ENCODE measurements at places on chromosomes 13 and 19. TPM values are rescaled to one million over a fixed set of nuclear protein-coding genes. Genes with fewer than 3 reads are reported as not detected.

EFNB2 gene
- total RNA-seq, result 2.7 TPM

GJB2 gene
- not detected for total RNA-seq

OLFM4 gene
- not detected for total RNA-seq

C19orf73 gene
- total RNA-seq, result 0.74 TPM

ZNF285 gene
- 0.31 TPM for total RNA-seq

RASIP1 gene
- total RNA-seq, result 2.8 TPM

ARGLU1 gene
- total RNA-seq, result 83.7 TPM

PSG7 gene
- 31.0 TPM for total RNA-seq

ACER1 gene
- not detected for total RNA-seq

ZNF723 gene
- total RNA-seq, result not detected

UBAC2 gene
- 96.0 TPM for total RNA-seq

MEGF8 gene
- total RNA-seq, result 27.5 TPM

PLPPR3 gene
- total RNA-seq, result 54.5 TPM

MEIOSIN gene
- not detected for total RNA-seq

HIPK4 gene
- not detected for total RNA-seq

DNA sequence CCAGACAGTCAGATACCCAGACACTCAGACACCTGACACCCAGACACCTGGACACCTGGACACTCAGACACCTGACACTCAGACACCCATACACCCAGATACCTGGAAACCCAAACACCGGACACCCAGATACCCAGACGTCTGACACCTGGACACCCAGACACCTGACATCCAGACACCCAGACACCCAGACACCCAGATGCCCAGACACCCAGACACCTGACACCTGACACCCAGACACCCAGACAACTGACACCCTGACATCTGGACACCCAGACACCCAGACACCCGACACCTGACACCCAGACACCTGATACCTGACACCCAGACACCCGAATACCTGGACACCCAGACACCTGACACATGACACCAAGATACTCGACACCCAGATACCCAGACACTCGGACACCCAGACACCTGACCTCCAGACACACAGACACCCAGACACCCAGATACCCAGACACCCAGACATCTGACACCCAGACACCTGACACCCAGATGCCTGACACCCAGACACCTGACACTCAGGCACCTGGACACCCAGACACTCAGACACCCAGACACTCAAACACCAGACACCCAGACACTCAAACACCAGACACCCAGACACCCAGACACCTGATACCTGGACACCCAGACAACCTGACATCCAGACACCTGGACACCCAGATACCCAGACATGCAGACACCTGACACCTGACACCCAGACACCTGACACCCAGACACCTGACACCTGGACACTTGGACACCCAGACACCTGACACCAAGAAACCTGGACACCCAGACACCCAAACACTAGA, 19.1 kb downstream of the C19orf12 start:
- DNase-seq, result no peak

GRCh38 chr13:19591864-19592263, 30.5 kb upstream of the TPTE2 start:
- no peak for DNase-seq

GRCh38 chr19:36150586-36150985, 1.7 kb downstream of the COX7A1 start:
- no peak for DNase-seq

- no peak for DNase-seq
These were observed 27.2 kb downstream of the FOXO1 start for GRCh38 chr13:40639221-40639681.

- DNase-seq, result peak; percentile 81
These were observed 475 bp downstream of the KLF12 start for GRCh38 chr13:74133657-74134201.

GRCh38 chr13:104773775-104774174, 1707.6 kb upstream of the SLC10A2 start:
- DNase-seq, result peak; percentile 48

DNA sequence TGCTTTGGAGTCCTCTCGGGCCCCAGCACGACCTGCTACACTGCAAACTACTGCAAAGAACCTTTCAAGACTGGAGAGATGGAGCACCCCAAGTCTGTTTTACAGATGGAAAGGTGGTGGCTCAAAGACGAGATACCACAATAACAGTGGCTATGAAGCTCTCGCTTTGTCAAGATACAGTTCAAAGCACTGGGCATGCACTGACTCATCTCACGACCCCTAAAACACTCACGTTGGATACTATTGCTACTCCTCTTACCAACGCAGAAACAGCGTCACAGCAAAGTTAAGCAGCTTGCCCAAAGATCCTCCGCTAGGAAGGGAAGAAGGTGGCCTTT, 24.0 kb upstream of the LAIR1 start:
- DNase-seq, result no peak

DNA sequence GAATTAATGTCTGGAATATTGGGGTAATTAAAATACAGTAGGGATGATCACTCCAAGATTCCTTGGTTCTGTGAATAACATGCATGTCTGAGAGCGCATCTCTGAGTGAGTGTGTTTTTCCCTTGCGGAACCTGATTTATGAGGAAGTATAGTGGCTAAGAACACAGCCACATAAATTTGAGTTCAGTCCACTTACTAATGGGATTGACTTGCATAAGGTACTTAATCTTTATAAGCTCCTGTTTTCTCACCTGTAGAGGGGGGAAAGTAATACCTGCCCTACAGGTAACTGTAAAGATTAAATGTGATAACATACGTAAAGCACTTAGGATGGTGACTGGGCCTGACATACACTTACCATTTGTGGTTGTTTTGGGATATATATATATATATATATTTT, 60.8 kb downstream of the KLF5 start:
- DNase-seq, result no peak

DNA sequence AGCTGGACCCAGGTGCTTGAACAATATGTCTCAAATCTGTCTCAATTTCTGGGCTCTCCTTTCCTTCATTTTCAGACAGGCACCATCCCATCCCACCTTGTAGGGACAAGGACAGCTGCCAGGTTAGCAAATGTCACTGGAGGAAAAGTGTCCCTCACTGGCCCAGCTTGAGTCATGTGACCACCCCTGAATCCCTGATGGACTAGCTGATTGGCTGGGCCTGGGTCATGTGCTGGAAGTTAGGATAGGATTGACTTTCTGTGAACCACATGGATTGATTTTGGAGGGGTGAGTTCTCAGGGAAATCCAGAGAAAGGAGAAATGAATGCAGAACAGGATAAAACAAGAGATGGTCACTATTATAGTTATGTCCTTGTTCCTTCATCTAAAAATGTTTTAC, 28.2 kb upstream of the FXYD3 start:
- DNase-seq, result no peak

- DNase-seq, result no peak
These were observed 68.2 kb downstream of the RASL11A start for GRCh38 chr13:27338816-27339215.

GRCh38 chr13:24152292-24153214, 8.0 kb upstream of the SPATA13 start:
- no peak for DNase-seq

- DNase-seq, result no peak
These were observed 37.4 kb upstream of the MTIF3 start for GRCh38 chr13:27487776-27488175.

GRCh38 chr19:51750400-51751094, 1.1 kb downstream of the FPR1 start:
- DNase-seq, result no peak

DNA sequence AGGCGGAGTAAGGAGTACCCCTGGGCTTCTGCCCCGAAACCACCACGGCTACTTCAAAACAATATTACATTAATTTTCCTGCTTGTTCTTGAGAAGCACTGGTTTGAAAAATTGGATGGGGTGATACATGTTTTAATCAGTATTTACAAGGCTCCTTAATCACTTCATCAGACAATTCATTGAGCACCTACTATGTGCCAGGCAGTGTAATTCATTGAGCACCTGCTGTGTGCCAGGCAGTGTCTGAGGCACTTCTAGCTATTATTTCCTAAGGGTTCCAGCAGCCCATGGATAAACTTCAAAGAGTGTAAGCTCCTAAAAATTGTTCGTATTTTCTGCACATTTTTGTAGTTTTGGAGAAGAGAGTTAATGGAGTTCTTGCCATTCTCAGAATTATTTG, 1.6 kb upstream of the GAS6 start:
- no peak for DNase-seq

DNA sequence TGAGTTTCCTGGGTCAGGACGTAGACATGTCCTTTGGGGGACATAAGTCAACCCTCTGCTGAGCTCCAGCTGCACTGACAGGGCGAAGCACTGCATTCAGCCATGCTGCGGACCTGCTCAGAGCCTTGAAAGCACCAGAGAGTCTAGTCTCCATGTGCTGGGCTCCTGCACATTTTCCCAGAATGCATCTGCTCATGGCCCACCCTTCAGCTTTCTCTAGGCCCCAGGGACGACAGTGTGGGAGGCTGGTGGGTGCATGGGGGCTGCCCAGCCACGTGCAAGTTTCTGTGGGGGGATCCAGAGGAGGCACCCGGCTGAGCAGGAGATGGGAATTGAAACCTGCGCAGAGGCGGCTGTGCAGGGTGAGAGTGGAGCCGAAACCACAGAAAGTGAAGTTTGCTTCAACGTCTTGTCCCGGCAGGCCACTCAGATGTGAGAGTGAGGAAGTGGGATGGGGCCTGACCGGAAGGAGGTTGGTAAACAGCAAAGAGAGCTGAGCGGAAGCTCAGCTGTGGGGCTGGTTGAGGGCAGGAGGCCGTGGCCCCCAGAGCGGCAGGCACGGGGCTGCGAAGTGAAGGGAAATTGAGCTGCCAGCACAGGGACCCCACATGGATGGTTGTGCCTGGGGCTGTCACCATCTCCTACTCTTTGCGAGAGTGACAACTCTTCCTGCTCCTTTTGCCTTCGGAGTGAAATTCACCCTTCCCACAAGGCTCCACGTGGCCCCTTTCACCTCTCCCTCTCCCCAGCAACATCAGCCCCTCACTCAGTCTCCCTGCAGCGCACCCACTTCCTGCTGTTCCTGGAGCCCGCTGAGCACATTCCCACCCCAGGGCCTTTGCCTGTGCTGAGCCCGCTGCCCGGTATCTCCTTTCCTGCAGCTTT, 11.8 kb downstream of the PGLS start:
- no peak for DNase-seq

- DNase-seq, result no peak
These were observed 25.0 kb downstream of the KLF2 start for GRCh38 chr19:16349551-16350152.

- DNase-seq, result no peak
These were observed 362.5 kb downstream of the TDRD3 start for GRCh38 chr13:60759499-60759898.

GRCh38 chr19:7900401-7900870, 3.2 kb upstream of the MAP2K7 start:
- DNase-seq, result no peak

GRCh38 chr19:27966390-27966816, 1246.5 kb downstream of the UQCRFS1 start:
- no peak for DNase-seq

DNA sequence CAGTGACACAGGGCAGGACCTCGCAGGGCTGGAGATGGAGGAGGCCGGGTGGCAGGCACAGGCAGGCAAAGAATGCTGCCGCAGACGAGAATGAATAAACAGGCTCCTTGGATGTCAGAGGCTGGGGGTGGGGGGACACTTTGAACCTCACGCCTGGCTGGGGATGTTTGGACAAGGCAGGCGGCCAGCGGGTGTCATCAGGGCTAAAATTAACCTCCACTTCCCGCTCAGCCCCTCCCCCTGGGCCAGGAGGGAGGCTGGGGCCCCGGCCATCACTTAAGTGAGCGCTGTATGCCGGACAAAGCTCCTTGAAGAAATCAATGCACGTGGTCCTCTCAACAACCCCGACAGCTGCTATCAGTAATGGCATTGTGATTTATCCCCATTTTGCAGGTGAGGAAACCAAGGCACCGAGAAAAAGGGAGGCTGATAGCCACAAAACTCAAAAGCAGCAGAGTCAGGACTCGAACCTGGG, 10.3 kb upstream of the FUT5 start:
- no peak for DNase-seq

GRCh38 chr19:10431943-10432735, 11.8 kb downstream of the PDE4A start:
- DNase-seq, result no peak

DNA sequence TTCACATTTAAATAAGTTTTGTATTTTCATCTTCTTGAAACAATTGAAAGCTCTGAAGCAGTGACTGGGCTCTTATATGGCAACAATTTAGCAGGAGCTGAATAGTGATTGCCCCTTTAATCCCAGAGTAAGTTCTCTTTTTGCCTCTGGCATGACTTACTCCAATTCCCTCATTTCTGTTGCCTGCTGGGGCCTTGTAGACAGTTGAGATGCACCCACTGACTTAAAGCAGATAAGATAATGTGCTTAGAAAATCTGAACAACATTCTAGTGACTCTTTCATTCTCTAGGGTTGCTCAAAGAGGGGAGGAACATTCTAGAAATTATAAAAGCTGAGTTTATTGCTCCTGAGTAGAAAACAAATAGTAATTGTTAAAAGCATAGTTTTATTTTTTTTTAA, 52.8 kb downstream of the AKAP11 start:
- DNase-seq, result no peak

DNA sequence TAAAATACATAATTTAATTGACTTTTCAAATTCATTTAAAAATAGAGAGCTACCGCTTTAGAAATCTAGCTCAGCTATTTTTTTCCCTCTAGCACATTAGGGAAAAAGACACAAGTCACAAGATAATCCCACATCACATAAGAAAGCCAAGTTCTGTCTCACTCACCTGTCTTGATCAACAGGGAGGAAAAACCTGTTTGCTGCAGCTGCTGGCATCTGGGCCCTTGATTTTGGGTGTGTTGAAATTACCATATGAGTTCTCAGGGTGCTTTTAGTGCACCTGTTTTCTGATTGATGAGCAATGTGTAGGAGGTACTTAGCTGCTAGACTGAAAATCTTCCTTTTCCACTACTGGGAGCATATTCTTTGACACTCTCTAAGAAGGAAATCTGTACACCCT, 53.8 kb downstream of the ZDHHC20 start:
- DNase-seq, result no peak

GRCh38 chr19:54364775-54365257, at the start of gene LAIR1:
TSS of gene LAIR1 (minus strand) at chr19:54364931. CDS start at chr19:54364804, 127 bp downstream.
- no peak for DNase-seq

DNA sequence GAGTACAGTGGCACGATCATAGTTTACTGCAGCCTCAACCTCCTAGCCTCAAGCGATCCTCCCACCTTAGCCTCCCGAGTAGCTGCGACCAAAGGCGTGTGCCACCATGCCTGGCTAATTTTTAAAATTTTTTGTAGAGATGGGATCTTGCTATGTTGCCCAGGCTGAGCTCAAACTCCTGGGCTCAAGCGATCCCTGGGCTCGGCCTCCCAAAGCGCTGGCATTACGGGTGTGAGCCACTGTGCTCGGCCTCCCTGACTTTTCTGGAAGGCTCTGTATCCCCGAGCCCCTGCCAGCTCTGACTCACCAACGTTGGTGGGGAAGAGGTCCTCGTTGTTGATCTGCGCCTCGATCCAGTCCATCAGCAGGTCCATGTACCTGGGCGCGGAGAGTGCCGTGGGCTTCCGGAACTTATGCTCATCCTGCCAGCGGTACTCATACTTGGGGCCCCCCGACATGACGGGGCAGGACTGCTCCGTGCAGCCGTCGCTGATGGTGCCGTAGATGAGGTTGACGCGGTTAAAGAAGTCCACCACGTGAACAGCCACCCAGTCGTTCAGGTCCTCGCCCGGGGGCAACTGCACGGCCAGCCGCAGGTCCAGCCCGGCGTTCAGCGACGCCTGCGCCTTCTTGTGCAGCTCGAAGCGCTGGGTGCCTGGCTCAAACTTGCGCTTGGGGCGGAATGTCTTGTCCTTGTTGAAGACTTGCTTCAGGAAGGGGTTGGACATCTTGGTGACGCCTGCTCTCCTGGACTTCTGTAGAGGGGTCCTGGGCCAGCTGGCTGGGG, 18.1 kb downstream of the MOB3A start:
- no peak for DNase-seq

Data from G401 (cell line).